ENCODE measurements at places on chromosomes 4 and X.

- DNase-seq: peak; percentile 79
These were observed 39.3 kb downstream of the EVC start for GRCh38 chr4:5750052-5750945.

DNA sequence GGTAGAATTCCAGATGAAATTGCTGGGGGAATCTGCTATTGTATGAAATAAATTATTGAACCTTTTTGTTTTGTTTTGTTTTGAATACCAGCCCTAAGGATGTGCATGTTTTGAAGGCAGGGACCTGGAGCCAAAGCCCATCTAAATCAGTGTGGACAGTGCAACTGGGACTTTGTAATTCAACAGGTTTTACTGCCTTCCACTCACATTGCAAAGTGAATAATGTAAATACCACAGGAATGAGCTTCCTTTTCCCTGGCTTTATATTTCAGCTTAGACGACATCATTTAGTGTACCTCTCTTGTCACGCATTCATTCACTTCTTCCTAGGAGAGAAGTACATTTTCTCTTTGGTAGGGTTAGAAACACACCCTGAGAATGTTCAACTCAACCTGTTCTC lies 795.0 kb downstream of the CENPC start:
- no peak for DNase-seq

DNA sequence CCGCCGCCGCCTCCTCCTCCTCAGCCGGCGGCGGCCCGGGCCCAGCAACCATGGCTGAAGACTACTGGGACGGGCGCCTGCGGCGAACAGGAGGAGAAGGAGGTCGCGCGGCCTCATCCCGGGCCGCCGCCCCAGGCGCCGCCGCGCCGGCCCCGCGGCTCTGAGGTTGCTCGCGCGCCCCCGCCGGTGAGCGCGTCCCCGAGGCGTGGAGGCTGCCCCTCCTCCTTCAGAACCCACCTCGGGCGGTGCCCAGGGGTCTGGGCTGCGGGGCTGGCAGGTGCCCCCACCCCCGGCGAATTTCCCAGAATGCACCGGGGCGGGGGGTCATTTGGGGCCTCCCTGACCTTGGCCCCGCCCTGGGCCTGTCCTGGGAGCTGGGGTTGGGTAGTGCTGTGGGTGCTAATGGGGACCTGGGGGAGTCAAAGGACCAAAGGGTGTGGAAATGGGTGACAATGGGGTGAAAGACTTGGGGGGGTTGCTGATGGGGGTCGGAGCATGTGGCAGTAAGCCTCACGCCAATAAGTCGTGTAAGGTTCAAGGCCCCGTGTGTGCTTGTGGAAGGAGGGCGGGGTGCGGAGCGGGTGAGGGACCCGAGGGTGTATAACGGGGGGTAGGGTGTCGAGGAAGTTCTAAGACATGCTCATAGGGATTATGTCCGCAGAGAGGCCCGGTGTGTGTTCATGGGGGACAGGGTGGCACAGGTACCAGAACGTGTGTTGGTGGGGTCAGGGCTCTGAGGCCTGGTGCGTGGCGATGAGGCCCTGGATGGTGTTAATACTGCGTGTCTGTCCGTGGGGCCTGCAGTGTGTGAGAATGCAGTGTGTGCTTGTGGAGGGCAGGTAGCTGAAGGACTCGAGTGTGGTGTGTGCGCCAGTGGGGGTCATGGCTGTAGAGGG lies 687 bp downstream of the CDK16 start:
- peak; percentile 16 for DNase-seq

DNA sequence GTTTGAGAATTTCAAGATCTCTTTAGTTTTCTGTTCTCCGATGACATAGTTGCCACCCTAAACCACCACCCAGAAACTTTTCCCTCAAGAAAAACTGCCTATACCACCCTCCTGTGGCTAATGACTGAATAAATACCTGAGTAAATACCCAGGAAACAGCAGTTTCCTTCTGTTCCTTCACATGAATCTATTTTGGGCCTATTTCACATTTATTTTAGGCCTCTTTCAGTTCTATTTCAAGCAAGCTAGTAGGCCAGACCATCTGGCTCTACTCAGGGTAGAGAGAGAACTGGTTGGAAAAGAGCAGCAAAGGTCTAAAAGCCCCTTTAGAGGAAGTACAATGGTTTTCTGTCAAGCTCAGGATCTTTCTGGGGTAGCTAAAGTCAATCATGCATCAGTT lies 23.4 kb downstream of the ARHGEF9 start:
- no peak for DNase-seq

- DNase-seq: no peak
These were observed 685 bp downstream of the COMMD8 start for GRCh38 chr4:47462799-47463234.

- DNase-seq: no peak
These were observed 138.8 kb downstream of the CPZ start for GRCh38 chr4:8731364-8731763.

DNA sequence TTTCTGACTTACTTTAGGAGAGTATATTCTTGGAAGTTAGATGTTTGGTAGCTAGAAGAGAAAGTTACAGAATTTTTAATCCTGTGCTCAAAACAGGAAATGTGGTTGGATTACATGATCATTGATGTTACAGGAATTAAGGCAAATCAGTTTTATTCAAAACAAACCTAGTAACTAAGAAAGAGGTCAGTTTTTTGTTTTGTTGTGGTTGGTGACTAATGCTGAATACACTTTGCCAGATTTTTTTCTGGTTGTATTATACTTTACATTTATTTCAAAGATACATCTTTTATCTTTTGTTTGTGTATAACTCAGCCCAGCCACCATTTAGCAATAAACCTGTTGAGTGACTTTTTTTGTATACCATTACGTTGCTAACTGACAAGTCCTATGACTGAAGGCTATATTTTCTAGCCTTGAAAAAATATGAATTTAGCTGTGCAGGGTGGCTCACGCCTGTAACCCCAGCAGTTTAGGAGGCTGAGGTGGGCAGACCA lies 116.7 kb downstream of the KLHL8 start:
- peak; percentile 79 for DNase-seq

DNA sequence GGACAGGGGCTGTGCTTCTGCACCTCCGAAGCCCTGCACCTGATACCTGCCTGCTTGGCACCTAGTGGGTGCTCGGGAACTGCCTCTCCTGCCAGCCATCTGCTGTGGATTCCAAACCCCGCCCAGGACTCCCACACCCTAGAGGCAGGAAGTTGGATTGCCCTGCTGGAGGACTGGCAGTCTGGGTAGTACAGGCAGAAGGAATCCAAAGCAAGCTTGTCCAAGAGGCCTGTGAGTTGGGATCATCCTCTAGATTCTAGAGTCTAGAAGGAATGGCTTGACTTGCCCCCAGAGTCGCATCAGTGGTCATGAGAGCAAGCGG lies 64.6 kb upstream of the MTM1 start:
- DNase-seq: no peak

GRCh38 chr4:1770245-1770644 lies 22.8 kb upstream of the FGFR3 start:
- DNase-seq: no peak

DNA sequence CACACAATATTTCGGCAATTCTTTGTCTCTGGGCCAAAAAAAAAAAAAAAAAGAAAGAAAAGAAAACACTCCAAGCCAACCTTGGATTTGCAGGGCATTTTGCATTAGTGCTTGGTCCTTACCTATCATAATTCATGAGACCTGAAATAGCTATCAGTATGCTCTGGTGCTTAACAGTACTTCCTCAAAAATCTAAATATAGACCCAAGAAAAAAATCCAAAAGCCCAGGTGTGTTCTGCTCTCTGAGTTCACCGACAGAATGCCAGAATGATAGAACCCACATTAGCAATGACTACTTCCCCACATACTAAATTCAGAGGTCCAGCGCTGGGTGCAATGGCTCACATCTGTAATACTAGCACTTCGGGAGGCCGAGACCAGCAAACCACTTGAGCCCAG lies 42.9 kb downstream of the ABCG2 start:
- no peak for DNase-seq

DNA sequence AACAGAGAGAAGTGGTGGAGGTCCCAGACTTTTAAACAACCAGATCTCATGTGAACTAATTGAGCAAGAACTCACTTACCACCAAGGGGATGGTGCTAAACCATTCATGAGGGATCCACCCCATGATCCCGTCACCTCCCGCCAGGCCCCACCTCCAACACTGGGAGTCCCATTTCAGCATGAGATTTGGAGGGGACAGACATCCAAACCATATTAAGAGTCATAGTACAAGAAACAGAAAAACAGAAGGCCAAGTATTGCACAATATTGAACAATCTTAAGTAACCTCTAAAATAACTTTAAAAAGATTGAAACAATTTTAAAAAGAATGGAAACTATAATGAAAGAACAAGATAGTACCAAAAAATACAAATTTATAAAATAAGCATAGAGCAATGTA lies 110.0 kb downstream of the CBR4 start:
- no peak for DNase-seq

DNA sequence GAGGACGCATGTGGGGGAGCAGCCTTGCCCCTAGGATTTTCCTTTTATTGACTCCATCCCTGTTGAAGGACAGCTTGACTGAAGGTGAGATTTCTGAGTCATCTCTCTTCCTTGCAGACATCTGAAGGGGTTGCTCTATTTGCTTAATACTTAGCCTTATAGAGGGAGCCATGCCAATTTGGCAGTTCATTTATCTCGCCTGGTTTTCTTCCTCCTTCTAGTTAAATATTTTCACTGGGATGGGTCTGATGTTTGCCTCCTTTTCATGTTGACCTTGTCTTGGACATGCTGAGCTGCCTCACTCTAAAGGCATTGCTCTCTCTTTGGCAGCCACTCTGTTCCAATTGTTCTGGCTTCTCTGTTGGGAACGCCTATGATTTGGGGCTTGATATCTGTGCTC lies 151.0 kb upstream of the PSAPL1 start:
- no peak for DNase-seq

DNA sequence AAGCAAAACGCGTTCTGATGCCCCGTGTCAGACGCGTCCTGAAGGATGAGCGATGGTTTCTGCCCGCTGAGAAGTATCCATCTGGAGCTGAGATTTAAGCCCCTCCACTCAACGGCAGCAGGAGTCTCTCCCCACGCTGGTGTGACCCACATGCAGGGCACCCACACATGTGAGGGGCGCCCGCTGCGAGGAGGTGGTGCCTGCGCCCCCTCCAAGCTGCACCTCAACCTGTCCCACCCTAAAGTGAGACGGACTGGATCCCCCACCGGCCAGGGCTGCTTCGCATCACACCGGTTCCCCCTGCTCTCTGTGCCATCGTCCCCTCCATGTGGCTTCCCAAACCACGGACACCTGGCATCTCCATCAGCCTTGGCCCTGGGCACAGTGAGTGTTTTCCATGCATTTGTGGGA lies 4.5 kb upstream of the PDE6B start:
- no peak for DNase-seq

GRCh38 chr4:80243274-80244018 lies 23.0 kb upstream of the FGF5 start:
- no peak for DNase-seq

DNA sequence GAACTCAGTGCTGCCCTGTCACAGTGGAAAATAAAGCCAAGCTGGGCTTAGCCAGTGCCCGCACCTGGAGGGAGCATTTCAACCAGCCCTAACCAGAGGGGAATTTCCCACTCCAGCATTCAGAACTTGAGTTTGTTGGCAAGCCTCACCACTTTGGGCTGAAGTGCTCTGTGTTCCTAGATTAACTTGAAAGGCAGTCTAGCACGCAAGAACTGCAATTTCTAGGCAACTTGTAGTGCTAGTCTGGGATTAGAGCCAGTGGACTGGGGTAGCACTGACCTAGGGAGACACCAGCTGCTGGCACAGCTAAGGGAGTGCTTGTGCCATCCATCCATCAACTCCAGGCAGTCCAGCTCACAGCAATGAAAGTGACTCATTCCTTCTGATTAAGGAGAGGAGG lies 1060.6 kb upstream of the GRID2 start:
- no peak for DNase-seq

DNA sequence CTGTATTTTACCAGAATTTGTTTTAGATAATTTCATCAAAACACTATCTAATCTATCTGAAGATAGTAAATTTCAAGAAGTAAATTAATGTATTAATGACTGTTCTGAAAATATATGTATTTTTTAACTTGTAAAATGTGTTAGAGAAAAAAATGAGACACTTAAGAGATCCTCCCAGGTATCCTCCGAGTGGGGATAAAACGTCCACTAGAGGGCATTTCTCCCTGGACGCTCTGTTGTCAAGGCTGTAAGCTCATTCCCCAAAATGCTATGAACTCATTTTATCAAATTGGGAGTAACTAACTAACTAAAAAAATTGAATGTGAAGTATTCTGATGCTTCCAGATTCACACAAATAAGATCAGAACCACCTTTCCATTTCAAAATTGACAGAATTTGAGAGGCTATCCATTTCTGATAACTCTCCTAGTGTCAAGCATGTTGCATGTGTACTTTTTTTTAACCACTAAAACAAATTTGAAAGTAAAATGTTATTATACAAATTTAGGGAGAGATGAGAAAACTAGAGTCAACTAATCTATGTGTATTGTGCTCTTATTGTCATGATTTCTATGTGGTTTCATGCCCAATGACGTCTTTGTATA lies 337.3 kb upstream of the HS3ST1 start:
- peak; percentile 15 for DNase-seq

DNA sequence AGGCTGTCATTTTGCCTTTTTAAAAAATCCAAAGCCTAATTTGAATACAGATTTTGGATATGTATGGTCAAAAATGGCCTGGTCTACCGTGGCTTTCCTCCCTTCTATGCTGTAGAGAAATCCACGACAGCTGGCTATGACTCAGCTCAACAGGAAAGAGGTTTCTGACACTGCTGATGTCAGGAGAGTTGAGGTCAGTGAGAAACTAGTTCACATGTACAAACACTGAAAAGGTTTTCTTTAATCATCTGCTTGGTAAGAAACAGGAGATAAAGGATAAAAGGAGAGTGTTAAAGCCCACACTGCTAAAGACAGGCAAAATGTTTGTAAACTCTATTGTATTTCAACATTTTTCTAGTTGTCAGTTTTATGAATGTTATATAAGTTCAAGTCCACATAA lies 113.9 kb downstream of the NYX start:
- peak; percentile 71 for DNase-seq

DNA sequence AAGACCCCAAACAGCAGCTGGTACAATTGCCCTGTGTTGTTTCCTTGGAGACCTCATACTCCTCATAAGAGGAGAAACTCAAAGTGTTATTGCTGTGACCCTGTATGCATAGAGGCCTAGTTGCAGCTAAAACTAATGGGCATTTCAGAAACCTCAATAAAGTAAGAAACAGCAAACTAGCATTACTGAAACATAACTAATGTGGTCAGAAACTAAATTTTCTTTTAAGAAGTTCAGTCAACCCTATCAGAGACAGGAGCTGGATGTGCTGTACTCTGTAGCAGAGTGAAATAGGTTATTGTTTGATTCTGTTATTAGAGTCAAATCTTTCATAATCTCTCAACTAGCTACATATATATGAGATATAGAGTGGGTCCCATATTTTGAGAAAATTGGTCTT lies 257.5 kb upstream of the IRS4 start:
- DNase-seq: no peak

GRCh38 chrX:386768-387575 lies at the start of gene PPP2R3B:
Gene PPP2R3B, minus strand, starts transcription at chrX:386907. Its CDS starts 216 bp downstream, at chrX:386691.
- DNase-seq: peak; percentile 98
